ENCODE measurements at places on chromosomes 2 and 18. TPM values are rescaled to one million over a fixed set of nuclear protein-coding genes. Genes with fewer than 3 reads are reported as not detected.

Gene KHK
- polyA plus RNA-seq = 19.2 TPM

Gene SAG
- not detected for polyA plus RNA-seq

Gene SKOR2
- not detected for polyA plus RNA-seq

DNA sequence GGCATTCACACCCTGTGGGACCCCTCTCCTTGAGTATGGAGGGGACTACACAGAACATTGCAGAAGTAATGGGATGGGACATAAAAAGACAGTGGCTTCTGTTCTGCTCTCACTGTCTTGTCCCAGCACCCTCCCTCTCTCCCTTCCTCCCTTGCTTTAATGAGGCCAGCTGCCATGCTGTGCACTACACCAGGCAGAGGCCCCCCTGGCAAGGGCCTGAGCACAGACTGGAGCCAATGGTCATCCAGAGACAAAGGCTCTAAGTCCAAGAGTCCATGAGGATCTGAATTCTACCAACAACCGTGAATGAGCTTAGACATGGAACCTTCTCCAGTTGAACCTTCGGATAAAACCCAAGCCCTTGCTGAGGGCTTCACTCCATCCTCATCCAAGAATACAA, 263.0 kb downstream of the NDUFA10 start:
- DNase-seq = no peak

GRCh38 chr2:3023531-3023930, 354.1 kb downstream of the EIPR1 start:
- DNase-seq = no peak

DNA sequence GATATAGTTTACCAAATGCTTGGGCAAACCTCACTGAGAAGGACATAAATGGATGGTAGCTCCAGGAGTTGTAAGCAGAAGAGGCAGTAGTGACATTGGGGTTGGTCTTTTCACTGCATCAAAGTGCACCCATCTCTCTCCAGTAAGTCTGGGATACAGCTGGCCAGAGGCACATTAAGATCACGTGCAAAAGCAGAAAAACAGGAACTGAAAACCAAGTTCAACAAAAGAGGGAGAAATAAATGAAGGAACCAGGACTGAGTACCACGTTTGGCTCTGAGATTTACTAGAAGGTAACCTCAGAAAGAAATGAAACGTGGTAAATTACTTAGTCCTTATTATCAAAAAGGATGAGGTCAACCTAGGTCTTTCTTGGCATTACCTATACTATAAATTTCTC, 259.2 kb downstream of the OSR1 start:
- no peak for DNase-seq

DNA sequence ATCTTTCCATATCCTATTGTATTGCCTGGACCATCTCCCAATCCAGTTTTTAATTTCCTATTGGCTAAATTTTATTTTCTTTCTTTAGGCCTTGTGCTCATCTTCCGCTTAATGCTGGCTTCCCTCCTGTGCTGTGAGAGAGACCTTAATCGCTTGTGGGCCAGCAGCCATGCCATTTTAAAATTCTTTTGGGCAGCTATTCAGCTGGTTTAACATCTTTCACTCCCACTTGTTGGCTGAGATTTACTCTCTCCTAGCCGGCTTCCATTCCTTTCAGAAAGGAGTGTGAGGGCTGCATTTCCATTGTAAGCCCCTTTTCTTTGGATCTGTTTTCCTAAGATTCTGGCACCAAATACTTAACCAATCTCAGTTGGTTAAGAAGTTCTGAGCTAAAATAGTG, 140.9 kb upstream of the RASGRP3 start:
- DNase-seq = no peak
